ENCODE measurements at places on chromosomes 6 and 20.

GRCh38 chr6:24694198-24694597 is 24.8 kb downstream of the C6orf62 start:
- DNase-seq: no peak

GRCh38 chr6:166439366-166440091 is 56.8 kb upstream of the MPC1 start:
- DNase-seq: no peak

DNA sequence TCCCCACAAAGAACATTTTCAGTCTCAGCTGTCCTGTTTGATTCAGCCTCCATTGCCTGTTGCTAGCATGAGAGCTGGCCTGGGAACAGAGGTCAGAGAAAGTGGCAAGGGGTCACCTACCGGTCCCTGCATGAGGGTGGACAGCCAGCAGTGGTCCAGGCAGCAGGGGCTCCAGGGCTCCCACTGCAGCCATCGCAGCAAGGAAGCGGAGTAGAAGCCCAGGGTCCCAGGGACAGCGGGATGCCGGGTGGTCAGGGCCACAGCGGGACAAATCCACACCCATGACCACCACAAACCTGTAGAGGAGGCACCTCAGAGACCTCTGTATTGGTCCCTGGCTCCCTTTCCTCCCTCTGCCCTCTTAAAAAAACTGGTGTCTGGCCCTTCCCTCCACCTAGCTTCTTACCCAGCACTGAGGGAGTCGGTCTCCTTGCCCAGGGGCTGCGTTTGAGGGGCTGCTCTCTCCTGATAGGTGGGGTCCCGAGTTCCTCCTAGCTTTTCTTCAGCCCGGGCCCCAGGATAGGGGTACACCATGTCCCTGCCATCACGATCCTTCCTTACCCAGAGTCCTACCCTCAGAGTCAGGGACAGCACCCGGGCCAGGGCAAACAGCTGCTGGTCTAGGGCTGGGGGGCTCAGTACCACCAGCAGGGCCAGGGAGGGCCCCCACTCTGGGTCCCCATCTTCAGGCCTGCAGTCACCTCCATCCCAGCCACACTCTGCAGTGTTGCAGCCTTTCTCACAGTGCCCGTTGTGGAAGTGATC is 8.4 kb upstream of the GPSM3 start:
- DNase-seq: no peak

GRCh38 chr6:47362857-47363461 is 53.3 kb upstream of the TNFRSF21 start:
- DNase-seq: no peak

- no peak for DNase-seq
These were observed 30.3 kb downstream of the RREB1 start for GRCh38 chr6:7138046-7138531.
